ENCODE measurements at places on chromosomes 12 and 14.

- DNase-seq, result no peak
Observed at GRCh38 chr14:69038455-69039287, 59.6 kb upstream of the ACTN1 start.

GRCh38 chr12:62724285-62724684 is 210.7 kb downstream of the PPM1H start:
- no peak for DNase-seq

DNA sequence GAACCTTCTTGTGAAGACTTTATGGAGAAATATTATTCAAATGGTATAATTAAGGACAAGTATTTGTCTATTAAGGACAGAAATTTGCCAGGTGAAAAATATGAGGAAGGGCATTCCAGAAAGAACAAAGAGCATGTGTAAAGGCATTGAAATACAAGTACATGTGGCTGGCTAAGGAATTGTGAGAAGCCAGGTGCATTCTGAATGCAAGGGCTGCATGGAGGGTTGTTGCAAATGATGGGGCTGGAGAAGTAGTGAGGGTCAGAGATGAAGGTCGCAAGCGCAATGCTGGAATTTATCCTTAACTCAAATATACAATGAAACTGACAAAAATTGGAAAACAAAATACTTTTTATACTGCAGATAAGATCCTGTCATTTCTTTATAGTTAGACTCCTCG is 437.7 kb downstream of the ADAMTS20 start:
- DNase-seq, result no peak

DNA sequence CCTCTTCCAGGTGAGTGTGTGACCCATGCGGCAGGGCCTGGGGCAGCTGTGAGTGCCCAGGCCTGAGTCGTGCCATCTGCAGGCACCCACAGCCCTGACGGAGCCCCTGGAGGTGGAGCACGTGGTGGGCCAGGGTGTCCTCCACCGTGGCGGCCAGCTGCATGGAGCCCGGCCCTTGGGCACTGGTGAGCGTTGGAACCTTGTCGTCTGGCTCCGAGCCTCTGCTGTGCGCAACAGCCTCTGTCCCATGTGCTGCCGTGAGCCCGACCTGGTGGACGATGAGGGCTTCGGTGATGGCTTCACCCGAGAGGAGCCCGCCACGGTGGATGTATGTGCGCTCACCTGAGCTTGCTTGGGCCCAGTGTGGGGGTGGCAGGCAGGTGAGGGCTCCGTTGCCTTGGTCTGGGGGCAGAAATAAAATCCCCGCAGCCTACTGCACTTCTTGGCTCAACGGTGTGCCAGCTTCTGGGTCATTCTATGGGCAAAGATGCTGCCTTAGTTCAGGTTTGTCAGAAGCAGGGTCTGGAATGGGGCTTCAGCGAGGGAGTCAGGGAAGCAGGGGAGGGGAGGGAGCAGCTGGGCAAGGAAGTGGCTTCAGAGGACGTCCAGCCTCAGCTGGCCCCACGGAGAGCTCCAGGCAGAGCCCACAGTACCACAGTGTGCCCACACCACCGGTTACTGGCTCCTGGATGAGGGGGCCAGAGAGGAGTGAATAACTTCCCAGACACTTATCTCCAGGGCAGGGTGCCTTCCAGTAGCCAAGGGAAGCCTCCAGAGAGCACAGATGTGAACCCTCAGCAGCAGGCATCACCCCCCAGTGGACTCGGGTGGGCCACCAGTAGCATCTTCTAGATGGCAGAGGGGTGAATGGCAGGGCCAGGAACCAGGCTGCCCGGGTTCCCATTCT is 1.2 kb upstream of the ARL6IP4 start:
- no peak for DNase-seq

GRCh38 chr12:121793440-121793837 is at the start of gene RHOF:
Gene RHOF (minus strand): TSS chr12:121793688. CDS start chr12:121793633, 55 bp downstream.
- no peak for DNase-seq

GRCh38 chr14:51328064-51328771 is 88.2 kb downstream of the TMX1 start:
- DNase-seq, result no peak

- DNase-seq, result no peak
Observed at GRCh38 chr12:69569236-69569635, 16.0 kb upstream of the CCT2 start.

GRCh38 chr12:47910486-47910885 is 5.7 kb upstream of the VDR start:
- DNase-seq, result no peak

DNA sequence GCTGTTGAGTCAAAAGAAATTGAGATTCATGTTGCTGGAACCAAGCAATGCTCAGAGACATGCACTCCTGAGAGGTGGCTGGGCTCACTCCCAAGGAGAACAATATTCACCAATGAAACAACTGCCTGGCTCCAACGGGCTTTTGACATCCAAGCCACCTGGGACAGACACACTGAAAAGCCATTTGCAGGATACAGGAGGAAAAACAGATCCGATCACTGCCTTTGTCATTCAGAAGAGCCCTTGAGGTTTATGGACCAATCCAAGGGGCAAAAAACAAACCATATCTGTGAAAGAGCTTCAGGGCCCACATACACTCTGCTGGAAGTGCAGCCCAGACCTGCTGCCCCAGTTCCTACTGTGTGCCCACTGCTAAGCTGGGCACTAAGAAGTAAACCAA is 277.5 kb downstream of the NUAK1 start:
- DNase-seq, result no peak

DNA sequence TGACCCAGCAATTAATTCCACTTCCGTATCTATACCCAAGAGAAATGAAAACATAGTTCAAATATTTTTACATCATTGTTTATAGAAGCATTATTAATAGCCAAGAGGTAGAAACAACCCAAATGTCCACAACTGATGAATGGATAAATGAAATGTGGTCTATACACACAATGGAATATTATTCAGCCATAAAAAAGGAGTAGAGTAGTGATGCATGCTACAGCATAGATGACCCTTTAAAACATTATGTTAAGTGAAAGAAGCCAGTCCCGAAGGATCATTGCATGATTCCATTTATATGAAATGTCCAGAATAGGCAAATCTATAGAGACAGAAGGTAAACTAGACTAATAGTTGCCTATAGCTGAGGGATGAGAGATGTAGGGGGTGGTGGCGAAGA is 29.3 kb downstream of the TGFB3 start:
- no peak for DNase-seq

DNA sequence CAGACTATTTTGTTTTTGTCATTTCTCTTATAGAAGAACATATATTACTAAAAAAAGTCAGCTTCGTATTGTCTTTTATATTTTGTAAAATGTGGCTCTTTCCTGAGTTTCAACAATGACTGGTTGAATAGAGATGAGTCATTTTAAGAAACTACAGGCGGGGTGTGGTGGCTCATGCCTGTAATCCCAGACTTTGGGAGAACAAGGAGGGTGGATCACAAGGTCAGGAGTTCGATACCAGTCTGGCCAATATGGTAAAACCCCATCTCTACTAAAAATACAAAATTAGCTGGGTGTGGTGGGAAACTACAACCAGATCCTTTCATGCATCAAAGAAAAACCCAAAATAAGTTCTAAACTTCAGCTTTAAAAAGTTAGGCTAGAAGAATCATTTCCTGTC is 28.8 kb downstream of the HECTD4 start:
- no peak for DNase-seq

GRCh38 chr12:5081016-5081415 is 37.3 kb downstream of the KCNA5 start:
- DNase-seq, result no peak

- DNase-seq, result no peak
Observed at GRCh38 chr14:61927520-61927919, 165.3 kb downstream of the SNAPC1 start.

DNA sequence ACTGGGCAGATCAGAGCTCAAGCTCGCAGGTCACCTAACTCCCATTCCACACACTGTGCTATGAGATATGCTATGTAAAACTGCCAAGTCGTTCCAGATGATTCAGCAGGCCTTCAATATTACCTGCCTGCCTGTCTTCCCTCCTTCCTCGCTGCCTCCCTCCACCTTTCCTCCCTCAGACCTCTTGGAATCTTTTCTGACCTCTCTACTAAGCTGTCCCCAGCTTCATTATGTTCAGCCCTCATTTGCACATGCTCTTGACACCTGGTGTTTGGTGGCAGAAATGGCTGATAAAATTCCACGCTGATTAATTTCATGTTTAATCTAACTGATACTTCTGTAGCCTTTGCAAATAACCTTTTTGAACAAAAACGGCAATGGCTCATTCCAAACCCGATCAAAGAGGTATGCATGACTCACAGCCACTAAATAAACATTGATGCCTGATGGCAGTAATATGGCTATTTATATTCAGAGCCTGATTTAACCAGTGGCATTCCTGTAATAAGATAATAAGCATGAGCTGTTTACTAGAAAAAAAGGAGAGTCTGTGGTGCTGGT is 130.8 kb upstream of the EGLN3 start:
- DNase-seq, result no peak

DNA sequence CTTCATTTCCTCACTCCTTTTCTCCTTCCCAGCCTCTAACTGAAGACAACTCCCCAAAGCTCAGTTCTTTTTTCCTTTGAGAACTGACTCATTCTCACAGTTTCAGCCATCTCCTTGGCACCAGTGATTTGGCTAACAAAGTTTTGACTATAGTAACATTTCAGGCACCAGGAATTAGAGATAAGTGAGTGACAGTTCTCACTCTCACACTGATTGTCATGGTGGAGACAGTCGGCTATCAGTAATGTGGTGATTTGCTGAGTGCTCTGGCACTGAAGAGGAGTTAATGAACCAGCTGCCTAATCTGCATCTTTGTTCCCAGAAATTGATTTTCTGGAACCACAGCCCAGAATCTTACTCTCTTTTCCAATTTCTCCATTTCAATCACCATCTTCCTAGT is 29.5 kb downstream of the HELB start:
- DNase-seq, result no peak

DNA sequence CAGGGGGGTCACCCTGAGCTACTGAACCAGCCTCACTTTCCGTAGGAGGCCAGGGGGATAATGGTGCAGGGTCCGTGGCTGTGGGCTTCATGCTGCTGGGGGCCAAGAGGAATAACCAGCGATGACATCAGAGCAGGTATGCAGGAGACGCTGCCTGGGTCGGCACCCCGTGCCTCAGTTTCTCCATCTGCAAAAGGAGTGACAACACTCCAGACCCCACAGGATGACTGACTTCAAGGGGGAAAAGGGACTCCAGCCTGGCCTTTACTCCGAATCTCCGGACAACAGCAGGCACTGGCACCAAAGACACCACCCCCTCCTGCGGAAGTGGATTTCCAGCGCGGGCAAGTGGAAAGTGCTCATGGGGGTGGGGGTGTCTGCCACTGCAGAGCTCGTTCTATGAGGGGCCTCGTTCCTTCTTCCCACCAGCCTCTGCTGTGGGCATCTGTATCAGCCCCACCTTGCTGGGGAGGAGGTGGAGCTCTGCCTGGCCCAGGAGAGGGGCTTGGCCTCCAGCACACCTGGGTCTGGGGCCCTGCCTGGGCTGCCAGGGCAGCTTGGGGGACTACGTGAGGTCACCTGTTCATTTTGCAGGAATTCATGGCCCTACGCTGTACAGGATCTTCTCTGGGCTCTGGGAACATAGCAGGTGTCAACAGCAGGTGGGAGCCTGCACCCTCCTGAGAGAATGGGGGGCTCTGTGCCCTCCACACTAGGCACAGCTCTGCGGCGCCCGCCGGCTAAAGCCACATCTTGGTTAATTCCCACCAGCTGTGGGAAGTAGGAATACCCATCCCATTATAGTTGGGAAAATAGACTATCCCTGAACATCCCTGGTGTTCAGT is 216.6 kb upstream of the C14orf180 start:
- DNase-seq, result no peak

DNA sequence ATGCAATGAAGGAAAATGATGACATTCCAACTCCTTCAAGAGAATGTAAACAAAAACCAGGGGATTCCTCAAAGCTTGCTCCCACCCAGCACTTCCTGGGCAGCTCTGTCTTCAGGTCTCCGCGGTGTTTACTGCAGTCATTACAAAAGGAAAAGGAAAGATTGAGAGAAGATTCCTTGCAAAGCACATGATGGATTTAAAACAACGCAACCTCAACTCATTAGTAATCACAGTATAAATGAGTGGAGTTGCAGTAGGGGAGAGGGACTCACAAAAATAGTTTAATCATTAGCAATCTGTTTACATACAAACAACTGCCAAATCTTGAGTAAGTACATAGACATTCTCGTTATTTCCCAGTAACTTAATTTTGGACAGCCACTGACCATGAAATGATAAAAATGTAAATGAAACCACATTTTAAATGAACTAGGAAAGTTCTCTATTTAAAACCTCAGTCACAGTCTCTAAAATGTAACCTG is 49.7 kb upstream of the OVCH1 start:
- DNase-seq, result no peak

DNA sequence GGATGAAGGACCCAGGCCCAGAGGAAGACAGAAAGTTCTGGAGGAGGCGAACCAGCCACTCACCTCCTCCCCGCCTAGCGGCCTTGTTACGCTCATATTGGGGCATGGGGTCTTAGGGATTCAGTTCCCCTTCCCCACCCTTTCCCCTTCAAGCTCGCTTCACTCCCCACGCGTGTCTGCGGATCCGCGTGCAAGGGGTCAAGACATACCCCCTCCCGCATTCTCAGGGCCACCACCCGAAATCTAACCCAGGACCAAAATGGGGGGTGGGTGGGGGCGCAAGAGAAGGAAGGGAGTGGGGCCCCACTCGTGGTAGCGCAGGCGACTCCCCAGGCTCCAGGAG is 584 bp upstream of the RFX4 start:
- DNase-seq, result no peak

- no peak for DNase-seq
Observed at GRCh38 chr14:98189511-98189910, 1082.5 kb downstream of the BCL11B start.

- DNase-seq, result peak; percentile 75
Observed at GRCh38 chr12:93766796-93767523, 89.8 kb downstream of the CRADD start.

- DNase-seq, result no peak
Observed at GRCh38 chr12:103791350-103791920, 49.6 kb downstream of the NT5DC3 start.

GRCh38 chr12:87967871-87968270 is 61.3 kb downstream of the C12orf50 start:
- no peak for DNase-seq

DNA sequence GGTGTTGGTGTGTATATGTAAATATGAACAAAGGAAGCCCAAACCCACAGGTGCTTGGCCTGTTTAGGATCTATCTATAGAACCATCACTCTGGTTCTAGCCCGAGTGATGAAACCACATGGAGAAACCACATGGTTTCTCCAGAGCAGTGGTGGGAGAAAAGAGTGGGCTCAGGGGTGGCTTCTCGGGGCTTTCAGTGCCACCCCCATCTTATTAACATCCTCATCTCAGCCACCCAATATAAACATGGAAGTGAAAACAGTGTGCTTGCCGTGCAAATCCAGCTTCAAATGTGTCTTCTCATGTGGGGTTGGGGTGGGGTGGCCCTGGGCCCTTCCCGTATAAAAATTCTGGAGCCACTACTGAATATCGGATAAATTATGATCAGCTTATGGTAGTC is 109.0 kb downstream of the STAB2 start:
- no peak for DNase-seq

GRCh38 chr14:91388551-91388975 is 29.1 kb downstream of the CCDC88C start:
- DNase-seq, result no peak

DNA sequence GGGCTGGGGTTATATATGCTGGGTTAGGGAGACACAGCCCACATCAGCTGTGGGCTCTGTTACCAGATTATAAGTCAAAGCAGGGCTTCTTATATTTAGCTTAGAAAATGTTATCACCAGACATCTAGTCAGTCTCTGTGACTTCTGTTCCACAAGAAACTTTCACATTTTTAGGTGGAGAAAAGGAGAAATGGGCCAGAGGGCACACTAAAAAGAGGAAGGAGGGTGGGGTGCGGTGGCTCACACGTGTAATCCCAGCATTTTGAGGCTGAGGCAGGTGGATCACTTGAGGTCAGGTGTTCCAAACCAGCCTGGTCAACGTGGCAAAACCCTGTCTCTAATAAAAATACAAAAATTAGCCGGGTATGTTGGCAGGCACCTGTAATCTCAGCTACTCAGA is 28.0 kb upstream of the SLC38A1 start:
- DNase-seq, result peak; percentile 23

Measured in KBM-7 (cell line).